Bone marrow (tissue), 2 donors: ENCODE measurements at places on chromosomes 7 and 10.

DNA sequence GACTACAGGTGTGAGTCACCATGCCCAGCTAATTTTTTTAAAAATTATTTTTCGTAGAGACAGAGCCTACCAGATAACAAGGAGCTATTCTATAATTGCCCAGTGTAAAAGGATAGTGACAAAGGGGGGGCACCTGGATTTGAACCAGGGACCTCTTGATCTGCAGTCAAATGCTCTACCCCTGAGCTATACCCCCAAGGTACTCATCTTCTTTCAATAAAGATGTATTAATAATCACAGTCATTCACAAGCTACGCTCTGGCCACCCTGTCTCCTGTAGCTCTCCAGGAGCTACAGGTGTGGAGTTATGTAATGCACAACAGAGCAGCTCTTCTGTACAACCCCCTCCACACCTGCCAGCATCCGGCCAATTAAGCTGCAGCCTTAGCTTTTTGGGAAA lies 83.5 kb downstream of the ZNF777 start:
- no peak for DNase-seq

DNA sequence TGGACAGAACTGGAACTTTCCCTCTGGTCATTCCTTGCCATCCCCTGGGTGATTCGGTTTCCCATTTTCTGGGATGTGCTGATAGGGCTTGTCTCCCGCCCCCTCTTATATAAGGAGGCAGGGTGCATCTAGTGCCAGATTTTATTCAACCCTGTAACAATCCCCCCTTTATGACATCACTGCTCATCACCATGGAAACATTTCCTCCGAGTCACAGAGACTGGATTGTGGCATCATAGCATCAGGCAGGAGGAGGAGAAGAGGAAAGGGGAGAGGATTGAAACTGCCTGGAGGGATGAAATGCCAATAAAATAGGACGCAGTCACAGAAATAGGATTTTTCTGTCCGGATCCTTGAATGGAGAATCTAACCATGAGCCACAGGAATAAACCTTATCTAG lies 25.0 kb downstream of the SORCS3 start:
- DNase-seq: no peak

GRCh38 chr10:74892839-74893238 lies 66.4 kb downstream of the KAT6B start:
- no peak for DNase-seq

DNA sequence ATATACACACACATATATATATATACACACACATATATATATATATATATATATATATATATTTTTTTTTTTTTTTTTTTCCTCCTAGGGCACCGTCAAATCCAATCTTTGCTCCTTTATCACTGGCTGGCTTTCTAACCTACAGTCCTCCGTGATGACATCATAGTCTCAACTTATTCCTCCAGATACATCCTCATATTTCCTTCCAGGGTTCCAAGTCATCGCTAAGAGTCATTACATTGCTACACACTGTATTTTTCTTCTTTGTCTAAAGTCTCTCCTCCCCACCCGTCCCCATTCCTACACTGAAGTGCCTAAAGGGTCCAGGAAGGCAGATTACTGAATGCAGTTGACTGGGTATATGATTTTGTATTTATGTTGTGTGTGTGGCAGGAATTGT lies 1.1 kb upstream of the FAM200A start:
- DNase-seq: no peak
